ENCODE measurements at places on chromosomes 5 and 9.

- DNase-seq: no peak
Observed at GRCh38 chr5:168407211-168407610, 79.1 kb upstream of the RARS1 start.

DNA sequence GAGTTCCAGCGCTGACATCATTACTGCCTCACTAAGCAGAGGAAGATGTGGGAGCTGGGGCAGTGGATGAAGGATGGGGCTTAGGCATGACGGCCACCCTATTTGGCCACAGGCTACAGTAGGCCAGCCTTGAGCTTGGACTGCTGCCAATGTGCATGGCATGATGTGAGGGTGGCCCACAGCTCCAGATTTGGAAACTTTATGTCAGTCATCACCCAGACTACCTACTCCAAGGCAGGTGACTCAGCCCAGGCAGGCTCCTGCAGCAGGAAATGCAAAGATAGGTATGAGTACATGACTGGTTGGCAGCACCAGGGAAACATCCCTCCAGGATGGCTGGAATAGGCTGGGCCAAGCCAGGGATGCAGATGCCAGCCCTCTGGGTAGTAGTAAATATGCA is 303.6 kb downstream of the SPOCK1 start:
- no peak for DNase-seq

DNA sequence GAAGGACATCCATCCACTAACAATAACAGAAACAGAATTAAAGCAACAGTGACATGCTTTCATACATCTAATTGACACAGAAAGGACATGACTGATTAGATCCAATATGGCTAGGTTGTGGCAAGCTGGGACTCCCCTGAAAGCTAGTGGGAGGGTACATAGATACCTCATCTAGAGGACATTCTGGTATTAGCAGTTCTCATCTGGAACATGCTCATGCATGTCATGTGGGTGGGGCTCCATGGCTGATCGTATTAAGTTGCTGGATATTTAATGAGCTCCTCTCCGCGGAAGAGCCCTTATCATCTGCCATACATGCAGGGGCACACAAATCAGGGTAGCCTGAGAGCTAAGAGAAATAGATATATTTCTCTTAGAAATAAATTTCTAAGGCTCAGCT is 358.9 kb downstream of the ICE1 start:
- no peak for DNase-seq

DNA sequence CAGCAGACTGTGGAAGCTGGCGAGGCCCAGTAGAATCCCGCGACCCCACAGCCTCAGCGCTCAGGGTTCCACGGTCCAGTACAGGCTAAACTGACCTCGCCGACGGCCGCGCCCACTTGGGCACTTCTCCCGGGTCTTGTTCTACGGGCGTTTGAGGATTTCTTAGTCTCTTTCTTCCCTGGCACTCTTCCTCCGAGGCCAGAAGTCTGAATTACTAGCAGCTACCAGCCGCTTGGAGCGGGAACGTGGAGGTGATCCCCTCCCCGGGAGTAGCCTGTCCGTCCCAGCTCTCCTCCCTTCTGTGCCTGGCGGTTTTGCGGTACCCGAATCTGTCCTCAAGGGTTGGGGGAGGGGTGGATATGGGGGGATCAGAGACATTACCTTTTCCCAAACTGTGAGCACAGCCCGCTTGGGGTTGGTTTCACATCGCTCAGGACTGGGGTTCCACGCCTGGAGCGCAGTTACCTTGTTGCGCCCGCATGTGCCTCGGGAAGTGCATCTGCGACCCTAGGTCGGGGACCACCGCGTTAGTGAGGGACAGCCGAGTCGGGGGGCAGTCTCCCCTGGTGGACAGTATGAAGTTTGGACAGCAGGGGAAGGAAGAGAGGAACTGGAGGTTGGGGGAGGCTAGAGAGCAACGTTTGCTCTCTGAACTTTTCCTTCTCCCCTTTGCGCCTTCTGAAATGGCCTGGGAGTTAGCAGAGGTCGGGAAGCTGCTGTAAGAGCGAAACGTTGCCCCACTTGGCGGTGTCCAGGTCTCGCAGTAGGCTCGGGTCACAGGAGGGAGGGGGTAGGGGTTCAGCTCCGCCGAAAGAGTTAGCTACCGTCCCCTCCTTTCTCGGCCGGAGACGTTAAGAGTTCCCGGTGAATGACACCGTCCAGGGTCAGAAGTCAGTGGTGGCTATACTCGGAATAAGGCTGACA is 190.8 kb downstream of the MEF2C start:
- no peak for DNase-seq
